Fibroblast of the aortic adventitia (primary cell): ENCODE measurements at places on chromosomes 5 and 9. TPM values are rescaled to one million over a fixed set of nuclear protein-coding genes. Genes with fewer than 3 reads are reported as not detected.
A peak's percentile ranks its signal among the peaks of the same experiment; 100 is the strongest.

Gene CCDC192
- total RNA-seq: not detected in 2 replicates

Gene BTNL8
- not detected in 2 replicates for total RNA-seq

Gene HTR4
- 0.18 TPM in 1 of 2 replicates, not detected in the other for total RNA-seq

Gene RELL2
- 2.6 and 6.6 TPM in 2 replicates for total RNA-seq

Gene NR4A3
- 1.1 and 1.5 TPM in 2 replicates for total RNA-seq

Gene SLC36A3
- total RNA-seq: not detected in 2 replicates

Gene FKTN
- total RNA-seq: 9.3 and 40.7 TPM in 2 replicates

Gene PCDHGA9
- total RNA-seq: 4.1 and 7.3 TPM in 2 replicates

Gene LRSAM1
- 12.9 and 15.3 TPM in 2 replicates for total RNA-seq

Gene CHSY3
- total RNA-seq: 2.9 and 17.8 TPM in 2 replicates

DNA sequence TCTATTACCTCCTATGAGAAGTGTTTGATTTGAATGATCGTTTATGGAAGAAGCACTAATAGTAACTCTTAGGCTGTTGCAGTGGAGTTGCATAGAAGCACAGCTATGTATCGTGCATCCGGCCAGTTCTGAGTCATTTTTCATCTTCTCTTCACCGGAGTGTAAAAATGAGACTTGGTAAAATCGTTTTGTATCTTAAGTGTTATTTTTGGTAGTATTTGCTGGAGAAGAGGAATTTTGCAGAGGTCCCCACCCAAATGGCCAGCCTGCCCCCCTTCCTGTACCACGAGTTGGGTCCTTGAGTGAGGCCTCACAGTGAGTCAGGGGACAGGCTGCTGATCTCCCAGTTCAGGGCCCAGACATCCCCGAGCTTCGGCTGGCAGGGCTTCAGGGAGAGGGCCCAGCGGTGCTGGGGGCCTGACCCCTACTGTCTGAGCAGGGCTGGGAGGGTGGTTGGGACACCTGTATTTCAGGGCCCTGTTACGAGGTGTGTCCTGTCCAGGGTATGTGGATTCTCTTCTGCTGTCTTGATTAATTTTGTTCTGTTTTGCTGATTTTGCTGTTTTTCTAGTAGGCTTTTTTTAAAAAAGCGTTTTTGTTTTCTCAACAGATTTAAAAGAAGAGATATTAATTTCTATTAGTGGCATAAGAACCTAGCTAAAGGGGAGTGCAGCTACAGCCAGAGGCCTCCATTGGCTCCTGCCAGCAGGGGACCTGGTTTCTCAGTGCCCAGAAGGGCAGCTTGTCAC is 210.8 kb downstream of the TRIO start:
- DNase-seq: no peak

DNA sequence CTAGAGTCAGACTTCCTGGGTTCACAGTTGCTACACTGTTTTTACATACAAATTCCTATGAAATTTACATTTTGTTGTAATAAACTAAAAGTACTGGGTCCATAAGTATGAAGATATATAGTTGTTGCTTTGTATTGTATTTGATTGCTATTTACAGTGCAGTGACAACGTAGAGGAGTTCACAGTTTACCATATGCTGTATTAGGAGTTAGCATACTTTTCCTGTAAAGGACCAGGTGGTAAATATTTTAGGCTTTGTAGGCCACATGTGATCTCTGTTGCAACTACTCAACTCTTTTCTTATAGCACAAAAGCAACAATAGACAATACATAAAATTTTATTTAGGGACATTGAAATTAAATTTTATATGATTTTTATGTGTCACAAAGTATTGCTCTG is 18.0 kb downstream of the PAM start:
- no peak for DNase-seq

DNA sequence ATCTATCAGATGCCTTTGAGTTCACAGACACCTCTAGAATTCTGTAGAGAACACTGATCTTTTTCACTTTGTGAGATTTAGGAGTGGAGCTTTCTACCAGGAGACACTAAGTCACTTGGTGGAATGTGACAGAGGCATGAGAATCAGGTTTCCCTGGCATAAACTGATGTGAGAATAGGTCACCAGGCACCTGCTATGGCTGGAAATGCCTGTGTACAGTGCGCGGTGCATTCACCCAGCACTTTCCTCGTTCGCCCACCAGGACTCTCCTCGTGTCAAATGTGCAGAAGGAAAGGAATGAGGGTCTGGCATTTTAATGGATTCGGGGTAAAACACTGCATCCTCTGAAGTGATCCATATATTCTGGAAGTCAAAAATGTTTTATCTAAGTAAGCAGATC is 281.8 kb upstream of the TUT7 start:
- no peak for DNase-seq

GRCh38 chr5:81192373-81192750 is 40.8 kb upstream of the CKMT2 start:
- DNase-seq: no peak

- peak; percentile 44 for DNase-seq
Observed at GRCh38 chr5:71882826-71883741, 164.0 kb downstream of the CARTPT start.

GRCh38 chr9:78032730-78033457 is 1.3 kb upstream of the GNAQ start:
- DNase-seq: no peak

DNA sequence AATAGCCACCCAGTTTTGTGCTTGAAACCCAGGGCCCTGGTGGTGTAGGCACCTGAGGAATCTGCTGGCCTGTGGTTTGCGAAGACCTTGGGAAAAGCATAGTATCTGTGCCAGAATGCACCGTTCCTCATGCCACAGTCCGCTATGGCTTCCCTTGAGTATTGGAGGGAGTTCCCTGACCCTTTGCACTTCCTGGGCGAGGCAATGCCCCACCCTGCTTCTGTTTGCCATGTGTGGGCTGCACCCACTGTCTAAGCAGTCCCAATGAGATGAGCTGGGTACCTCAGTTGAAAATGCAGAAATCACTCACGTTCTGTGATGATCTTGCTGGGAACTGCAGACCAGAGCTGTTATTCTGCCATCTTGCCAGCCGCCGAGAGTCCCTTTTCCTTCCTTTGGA is 483.5 kb downstream of the AGTPBP1 start:
- DNase-seq: no peak

GRCh38 chr5:139273322-139273571 is 20.3 kb upstream of the MATR3 start:
- no peak for DNase-seq

DNA sequence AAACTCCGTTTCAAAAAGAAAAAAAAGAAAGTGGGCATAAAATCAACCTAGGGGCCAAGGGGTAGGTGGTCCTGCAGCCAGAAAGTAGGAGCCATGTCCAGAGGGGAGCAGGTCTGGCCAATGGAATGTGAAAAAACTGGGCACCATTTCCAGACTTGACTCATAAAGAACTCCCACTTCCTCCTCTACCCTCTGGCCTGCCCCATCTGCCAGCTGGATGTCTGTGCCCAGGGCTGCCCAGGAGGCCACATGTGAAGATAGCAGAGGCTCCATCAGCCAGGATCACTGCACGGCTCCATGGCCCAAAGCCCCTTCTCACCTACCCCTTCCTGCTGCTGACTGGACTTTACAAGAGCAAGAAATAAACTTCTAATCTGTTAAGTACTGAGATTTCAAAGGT is 42.1 kb upstream of the EEIG1 start:
- peak; percentile 33 for DNase-seq

DNA sequence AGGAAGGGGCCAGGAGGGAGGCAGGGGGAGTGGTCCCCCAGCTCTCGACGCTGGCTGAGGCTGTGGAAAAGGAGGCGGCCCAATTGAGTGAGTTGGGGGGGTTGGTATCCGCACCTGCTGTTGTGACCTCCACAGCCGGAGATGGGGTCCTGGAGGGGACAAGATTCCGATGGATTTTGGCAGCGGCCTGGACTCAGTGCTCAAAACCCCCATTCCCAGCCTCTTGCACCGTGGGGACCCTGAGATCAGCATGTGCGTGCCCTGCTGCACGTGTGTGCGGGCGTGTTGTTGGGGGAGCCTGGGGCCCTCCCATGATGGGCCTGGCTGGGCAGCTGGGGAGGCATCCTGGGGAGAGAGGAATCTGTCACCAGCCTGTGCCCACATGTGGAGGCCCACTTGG is 15.0 kb downstream of the CNTFR start:
- DNase-seq: no peak

DNA sequence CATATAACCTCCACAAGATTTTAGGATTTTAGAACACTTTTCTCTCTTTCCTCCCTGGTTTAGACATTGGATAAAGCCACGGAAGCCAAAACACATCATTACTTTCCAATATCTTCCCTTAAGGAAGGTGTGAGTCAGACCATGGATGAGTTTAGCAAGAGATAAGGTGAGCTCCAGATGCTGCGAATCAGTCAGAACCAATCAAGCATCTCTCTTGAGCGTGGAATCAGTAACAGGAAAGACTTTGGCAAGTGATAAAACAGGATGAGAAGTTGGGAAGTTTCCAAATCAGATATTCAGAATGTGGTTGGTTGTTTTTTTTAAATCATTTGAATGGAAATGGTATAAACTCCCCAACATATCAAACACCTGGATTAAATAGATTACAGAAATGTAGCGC is 397.8 kb downstream of the EFNA5 start:
- DNase-seq: no peak

GRCh38 chr5:34608859-34609648 is 47.1 kb upstream of the RAI14 start:
- peak; percentile 95 for DNase-seq

DNA sequence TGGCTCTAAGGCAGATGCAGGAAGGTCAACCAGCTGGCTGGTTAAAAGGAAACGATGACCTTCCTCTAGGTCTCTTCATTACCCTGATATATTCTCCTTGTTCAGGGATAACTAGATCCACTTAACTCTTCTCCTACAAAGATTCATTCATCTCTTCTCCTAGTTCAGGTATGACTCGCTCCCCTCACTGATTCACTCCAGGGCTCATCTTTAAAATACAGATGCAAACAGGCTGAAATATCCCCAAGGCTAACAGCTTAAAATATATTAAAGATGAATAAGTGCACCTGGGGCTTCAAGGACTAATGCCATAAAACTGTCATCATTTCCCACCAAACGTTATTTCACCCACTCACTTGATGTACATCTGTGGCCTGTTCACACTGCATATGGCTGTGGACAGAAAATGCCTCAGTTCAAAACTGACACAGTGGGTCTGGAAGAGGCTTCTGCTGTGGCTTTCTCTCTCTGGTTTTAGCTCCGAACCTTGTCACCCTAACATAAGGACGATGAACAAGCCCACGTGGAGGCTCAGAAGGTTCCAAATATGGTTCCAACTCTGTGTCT is 366.9 kb downstream of the DEPDC1B start:
- DNase-seq: no peak
